ENCODE measurements at places on chromosomes 12 and 14. TPM values are rescaled to one million over a fixed set of nuclear protein-coding genes. Genes with fewer than 3 reads are reported as not detected.
A peak's percentile ranks its signal among the peaks of the same experiment; 100 is the strongest.

GRCh38 chr12:68306564-68306963 is 25.6 kb downstream of the MDM1 start:
- no peaks in the 10 kb centered on the region for H3K27me3 ChIP-seq
- H3K36me3 ChIP-seq, result peaks cover 20% of the 10 kb centered on the region
- H3K4me1 ChIP-seq, result no peaks in the 10 kb centered on the region
- no peak overlapping the region for H3K4me3 ChIP-seq
- no peak overlapping the region for H3K27ac ChIP-seq

LALBA gene
- total RNA-seq, result not detected

PYGL gene
- 40.3 TPM for total RNA-seq

GRCh38 chr12:102745971-102746600 is 171.0 kb downstream of the PAH start:
- H3K4me3 ChIP-seq, result no peak overlapping the region
- H3K27ac ChIP-seq, result no peak overlapping the region
- H3K27me3 ChIP-seq, result no peaks in the 10 kb centered on the region
- DNase-seq, result no peak
- H3K36me3 ChIP-seq, result no peaks in the 10 kb centered on the region

PMEL gene
- total RNA-seq, result 1.7 TPM

- no peak for DNase-seq
- no peaks in the 10 kb centered on the region for H3K4me1 ChIP-seq
- no peaks in the 10 kb centered on the region for H3K27me3 ChIP-seq
- no peak overlapping the region for H3K4me3 ChIP-seq
- H3K27ac ChIP-seq, result no peak overlapping the region
These were observed 16.8 kb downstream of the PLXNC1 start for GRCh38 chr12:94165138-94165537.

SLC41A2 gene
- 27.6 TPM for total RNA-seq

BBOF1 gene
- 14.6 TPM for total RNA-seq

DNA sequence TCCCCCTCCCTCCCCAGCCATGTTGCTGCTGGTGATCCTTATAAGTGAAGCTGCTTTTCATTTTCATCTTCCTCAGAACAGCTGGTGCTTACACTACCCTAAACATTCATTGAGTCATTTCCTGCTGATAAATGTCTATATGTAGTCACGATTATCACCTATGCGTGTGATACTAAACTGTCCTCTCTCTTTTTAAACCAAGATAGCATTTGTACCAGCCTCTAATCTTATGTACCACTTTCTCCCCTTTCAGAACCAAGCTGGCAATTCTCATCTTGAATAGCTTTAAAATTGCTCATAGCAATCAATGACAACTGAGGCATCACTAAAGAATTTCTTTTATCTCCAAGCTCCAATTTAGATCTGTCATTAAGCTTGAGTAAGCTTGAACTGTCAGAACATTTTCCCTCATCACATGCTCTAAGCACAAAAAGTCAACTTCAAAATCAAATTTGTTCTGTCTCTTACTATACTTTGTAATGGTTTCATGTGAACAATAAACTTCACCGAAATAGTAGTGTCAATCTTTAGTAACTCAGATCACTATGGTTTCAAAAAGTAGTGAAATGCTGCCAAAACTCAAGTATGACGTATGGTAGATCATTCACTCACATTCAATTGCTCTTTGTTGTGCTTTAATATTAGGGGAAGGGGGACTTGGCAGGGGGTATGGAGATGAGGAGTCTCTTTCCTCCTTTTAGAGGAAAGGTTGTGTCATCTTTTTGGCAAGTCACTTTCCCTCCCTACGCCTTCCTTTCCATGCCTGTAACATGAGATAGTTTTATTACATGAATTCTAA is 178.1 kb upstream of the NOVA1 start:
- no peaks in the 10 kb centered on the region for H3K4me1 ChIP-seq
- DNase-seq, result no peak
- H3K4me3 ChIP-seq, result no peak overlapping the region
- H3K36me3 ChIP-seq, result no peaks in the 10 kb centered on the region
- H3K27me3 ChIP-seq, result no peaks in the 10 kb centered on the region
- no peak overlapping the region for H3K27ac ChIP-seq

- no peaks in the 10 kb centered on the region for H3K36me3 ChIP-seq
- no peak overlapping the region for H3K27ac ChIP-seq
- no peak overlapping the region for H3K4me3 ChIP-seq
- H3K27me3 ChIP-seq, result no peaks in the 10 kb centered on the region
- H3K4me1 ChIP-seq, result no peaks in the 10 kb centered on the region
These were observed 99.2 kb downstream of the VEZT start for GRCh38 chr12:95316798-95317197.

DNA sequence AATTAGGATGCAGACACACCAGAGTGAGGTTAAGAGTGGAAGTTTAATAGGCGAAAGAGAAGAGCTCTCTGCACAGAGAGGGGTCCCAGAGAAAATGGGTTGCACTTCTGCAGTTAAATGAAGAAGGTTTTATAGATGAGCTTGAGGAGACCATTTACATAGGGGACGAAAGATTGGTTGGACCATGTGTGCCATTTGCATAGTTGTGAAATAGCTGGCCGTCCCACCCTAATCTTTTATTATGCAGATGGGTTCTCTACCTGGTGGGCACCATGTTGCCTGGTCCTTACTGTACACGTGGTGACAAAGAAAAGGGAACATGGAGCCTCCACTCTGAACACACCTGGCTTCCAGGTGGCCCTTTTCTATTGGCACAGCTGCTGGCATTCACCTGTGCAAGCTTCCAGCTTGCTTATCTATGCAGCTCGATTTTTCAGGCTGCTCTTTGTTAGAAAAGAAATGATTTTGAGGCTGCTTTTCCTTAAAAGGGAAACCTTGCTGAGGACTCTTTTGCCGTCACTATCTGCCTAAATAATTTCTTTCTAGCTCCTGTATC is 67.1 kb upstream of the SRSF5 start:
- H3K27me3 ChIP-seq, result no peaks in the 10 kb centered on the region
- H3K4me1 ChIP-seq, result peaks cover 4% of the 10 kb centered on the region
- H3K36me3 ChIP-seq, result no peaks in the 10 kb centered on the region
- H3K27ac ChIP-seq, result no peak overlapping the region

KLRC1 gene
- 1.4 TPM for total RNA-seq

- peaks cover 13% of the 10 kb centered on the region for H3K4me1 ChIP-seq
- peaks cover 34% of the 10 kb centered on the region for H3K36me3 ChIP-seq
- peak; percentile 10 for DNase-seq
- no peak overlapping the region for H3K4me3 ChIP-seq
- no peak overlapping the region for H3K27ac ChIP-seq
- no peaks in the 10 kb centered on the region for H3K27me3 ChIP-seq
These were observed 4.0 kb downstream of the RBM19 start for GRCh38 chr12:113961921-113962710.

DNA sequence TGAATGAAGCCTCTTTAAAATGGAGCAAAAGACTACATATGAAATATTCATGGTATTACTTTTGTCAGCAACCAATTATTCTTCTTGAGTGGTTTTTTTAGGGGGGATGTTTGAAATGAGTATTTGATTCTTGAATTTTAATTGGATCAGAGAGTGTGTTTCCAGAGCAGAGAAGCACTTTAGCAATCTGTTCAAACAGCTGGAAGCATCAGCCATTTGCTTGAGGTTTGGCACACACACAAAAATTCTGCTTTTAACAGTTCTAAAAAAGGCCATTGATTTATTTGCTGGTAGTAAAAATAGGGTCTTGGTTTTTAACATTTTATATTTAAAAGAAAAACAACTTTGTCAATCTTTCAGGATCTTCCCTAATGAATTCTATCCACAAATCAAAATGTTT is 292.7 kb downstream of the LRFN5 start:
- H3K4me1 ChIP-seq, result no peaks in the 10 kb centered on the region
- no peak overlapping the region for H3K4me3 ChIP-seq
- DNase-seq, result no peak
- H3K36me3 ChIP-seq, result no peaks in the 10 kb centered on the region
